ENCODE measurements at places on chromosomes 3 and 15. TPM values are rescaled to one million over a fixed set of nuclear protein-coding genes. Genes with fewer than 3 reads are reported as not detected.

DNA sequence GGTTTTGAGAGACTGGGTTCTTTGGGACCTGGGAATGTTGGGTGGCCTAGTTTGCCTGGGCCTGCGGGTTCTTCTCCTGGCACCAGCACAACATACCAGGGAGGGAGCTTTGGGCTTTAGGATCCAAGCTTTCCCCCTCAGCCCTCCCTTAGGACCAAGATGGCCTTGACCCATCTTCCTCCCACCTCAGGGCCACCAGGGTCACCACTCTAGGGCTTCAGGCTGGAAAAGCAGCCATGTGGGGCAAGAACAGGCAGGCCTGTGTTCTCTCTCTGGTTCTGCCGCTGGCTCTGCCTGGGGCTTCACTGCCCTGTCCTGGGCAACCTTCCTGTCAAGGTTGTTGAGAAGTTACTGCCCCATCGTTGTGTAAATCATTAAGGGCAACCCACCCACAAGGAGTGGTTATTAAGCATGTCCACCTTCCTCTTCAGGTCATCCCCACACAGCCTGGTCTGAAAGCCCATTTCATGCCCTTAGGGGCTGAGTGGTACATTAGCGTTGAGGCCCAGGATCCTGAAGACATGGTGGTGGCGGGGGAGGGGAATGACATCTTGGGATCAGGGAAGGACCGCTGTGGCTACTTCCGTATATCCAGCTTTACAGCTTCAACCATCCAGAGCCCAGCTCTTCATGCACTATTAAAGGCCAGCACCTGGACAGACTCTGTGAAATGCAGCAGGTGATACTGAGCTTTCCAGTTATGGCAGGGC lies 652 bp downstream of the DUOX1 start:
- DNase-seq = no peak

DNA sequence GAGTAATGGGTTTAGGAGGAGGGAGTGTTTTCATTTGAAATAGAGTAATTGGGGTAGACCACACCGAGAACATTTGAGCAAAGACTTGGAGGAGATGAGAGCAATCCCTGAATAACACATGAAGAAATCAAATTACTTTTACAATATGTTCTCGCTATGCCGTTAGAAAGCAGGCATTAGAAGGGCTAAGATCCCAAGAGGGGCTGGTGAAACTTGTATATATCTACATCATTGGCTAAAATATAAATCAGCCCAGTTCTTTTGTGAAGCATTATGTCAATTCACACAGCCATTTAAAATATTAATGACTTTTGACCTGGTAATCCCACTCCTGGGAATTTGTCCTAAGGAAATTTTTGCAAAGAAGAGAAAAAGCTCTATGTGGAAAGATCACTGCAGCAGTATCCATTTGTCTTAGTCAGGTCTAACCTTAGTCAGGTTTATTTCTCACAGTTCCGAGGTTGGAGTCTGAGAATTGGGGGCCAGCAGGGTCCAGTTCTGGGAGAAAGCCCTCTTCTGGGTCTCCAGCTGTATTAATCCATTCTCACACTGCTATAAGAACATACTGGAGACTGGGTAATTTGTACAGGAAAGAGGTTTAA lies 31.0 kb downstream of the CCDC32 start:
- no peak for DNase-seq

The CLDN11 gene
- 3.0 TPM for total RNA-seq

DNA sequence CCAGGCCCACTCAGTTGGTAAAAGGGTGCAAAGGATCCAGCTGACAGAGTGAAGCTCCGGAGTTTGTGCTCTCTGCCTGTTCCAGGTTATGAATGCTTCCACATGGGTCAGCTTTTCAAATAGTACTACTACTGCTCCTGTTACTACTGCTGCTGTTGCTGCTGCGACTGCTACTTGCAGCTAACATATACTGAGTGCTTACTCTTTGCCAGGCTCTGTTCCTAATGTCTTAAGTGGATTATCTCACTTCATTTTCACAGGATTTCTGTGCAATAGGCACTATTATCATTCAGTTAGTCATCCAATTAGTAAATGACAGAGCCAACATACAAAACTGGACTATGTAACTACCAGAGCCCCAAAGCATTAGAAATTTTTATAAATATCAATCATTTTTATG lies 106.5 kb downstream of the IQCH start:
- no peak for DNase-seq

- no peak for DNase-seq
Observed at GRCh38 chr3:46913644-46914043, 36.1 kb downstream of the PTH1R start.

The P2RY14 gene
- 4.1 TPM for total RNA-seq

DNA sequence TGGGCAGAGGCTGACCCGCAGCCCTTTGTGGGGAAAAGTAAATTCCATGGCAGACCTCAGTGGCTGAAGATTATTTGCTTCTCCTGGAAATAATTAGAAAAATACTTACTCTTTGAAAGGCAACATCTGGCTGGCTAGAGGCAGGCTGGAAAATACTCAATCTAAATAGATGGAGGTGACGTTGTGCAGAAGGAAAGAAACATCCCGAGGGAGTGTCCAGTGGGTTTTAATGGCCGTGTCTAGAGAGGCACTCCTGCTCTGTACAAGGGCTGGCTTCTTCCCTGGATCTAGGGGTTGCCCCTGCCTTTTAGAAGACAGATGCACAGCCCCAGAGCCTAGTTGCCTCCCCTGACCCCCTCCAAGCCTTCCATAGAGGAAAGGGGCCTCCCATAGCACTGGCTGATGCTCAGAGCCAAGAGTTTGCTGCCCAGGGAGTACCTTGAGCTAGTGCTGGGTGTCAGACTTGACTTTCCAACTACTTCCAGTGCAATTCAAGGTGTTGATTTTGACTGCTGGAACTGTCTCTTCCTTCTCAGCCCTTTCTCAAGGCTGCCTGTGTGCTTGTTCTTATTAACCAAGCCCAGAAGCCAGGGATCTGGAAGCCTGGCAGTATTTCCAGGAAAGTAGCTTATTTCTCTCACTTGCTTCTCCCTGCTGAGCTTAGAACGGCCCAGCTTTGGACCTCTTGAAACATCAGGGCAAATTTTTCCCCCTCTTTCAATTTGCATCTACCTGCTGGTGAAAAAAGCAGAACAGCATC lies 27.4 kb downstream of the CGNL1 start:
- DNase-seq = no peak

DNA sequence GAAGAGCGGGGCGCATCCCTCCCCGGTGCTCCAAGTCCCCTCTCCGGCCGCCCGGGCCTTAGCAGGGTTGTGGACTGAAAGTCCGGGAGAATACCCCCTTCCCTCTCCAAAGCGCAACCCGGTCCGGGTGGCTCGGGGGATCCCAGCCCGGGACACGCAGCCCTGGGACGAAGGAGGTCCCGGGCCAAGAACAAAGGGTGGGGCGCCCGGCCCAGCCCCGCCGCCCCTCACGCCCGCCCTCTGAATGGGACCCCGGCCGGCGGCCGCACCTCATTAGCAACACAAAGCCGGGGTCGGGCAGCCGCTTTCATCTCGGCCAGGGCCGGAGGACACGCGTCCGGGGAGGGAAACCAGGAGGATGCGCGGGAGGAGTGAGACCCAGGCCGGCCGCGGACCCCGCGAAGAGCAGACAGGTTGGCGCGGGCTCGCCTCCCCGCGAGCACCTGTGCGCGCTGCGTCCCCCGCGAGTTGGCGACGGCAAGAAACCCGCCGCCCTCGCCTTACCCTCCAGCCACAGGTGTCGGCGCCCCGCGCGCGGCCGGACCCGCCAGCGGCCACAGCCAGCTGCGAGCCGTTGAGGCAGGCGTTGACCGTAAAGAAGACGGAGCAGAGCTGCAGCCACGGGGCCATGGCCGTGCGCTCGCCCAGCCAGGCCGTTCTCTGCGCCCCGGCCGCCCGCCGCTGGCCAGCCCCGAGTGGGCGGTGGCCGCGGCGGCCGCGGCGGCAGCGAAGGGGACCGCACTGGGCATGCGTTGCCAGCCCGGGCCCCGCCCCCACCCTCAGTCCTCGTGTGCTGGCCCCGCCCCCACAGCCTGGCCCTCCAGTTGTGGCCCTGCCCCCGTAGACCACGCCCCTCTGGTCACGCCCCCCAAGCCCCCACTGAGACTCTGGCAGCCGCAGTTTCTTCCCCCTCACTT lies at the start of gene IL17RD:
Gene IL17RD, minus strand, starts transcription at position 697 of the 917 bp plus-strand sequence. Its CDS starts 67 bp downstream, at position 630.
- DNase-seq = peak; percentile 86

DNA sequence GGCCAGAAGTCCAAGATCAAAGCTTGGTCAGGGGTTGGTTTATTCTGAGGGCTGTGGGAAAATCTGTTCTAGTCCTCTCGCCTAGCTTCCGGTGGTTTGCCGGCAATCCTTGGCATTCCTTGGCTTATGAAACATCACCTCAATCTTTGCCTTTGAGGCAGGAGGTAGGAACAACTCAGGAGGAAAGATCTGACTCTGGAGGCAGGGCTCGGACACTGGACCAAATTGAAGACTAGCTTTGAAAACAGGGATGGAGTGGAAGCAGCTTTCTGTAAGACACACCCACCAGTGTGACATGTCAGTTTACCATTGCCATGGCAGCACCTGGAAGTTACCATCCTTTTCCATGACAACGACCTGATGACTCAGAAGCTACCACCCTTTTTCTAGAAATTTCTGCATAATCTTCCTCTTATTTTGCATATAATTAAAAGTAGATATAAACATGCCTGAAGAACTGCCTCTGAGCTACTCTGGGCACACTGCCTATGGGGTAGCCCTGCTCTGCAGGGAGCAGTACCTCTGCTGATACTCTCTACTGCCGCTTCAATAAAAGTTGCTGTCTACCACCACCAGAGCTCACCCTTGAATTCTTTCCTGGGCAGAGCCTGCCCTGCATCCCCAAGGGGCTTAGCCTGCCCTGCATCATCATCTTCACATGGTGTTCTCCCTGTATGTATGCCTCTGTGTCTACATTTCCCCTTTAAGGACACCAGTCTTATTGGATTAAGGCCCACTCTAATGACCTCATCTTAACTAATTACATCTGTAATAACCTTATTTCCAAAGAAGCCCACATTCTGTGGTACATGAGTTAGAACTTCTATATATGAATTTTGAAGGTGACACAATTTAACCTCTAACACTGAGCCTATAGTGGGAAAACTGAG lies 38.3 kb upstream of the TM4SF4 start:
- no peak for DNase-seq

GRCh38 chr3:156290924-156291271 lies 170.5 kb downstream of the KCNAB1 start:
- no peak for DNase-seq

GRCh38 chr3:53170325-53171063 lies 9.5 kb downstream of the PRKCD start:
- DNase-seq = peak; percentile 43

GRCh38 chr15:100129677-100130076 lies 212.1 kb downstream of the ADAMTS17 start:
- no peak for DNase-seq

The TIGIT gene
- not detected for total RNA-seq

DNA sequence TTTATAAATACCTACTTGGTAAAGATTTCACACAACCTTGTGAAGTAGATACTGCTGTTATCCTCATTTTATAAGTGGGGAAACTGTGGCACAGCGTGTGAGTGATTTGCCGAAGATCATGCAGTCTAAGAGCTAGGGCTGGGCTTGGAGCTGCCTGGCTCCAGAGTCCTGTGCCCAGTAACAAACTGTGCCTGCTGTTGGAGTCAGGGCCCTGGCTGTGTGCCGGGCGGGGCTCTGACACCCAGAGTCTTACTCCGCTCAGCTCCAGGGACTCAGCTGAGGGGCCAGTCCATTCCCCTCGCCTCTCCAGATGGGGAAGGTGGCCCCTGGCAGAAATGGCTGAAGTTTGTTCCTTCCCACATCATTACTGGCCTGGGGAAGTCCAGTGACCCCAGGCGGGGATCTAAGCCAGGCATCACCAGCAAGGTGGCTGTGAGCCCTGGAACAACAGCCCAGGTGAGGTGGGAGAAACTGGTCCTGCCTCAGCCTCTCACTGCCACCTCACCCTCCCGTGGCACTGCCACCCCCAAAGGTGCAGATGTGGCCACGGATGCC lies 17.3 kb upstream of the PLXNA1 start:
- no peak for DNase-seq

- no peak for DNase-seq
Observed at GRCh38 chr15:70099967-70100473, 2.3 kb upstream of the TLE3 start.

The PLA2G4F gene
- total RNA-seq = 0.09 TPM

The SLC28A1 gene
- total RNA-seq = 1.8 TPM

GRCh38 chr15:41970456-41970855 lies 1.9 kb downstream of the EHD4 start:
- DNase-seq = no peak

- DNase-seq = no peak
Observed at GRCh38 chr3:57918123-57918837, 89.9 kb upstream of the FLNB start.

The OR5K4 gene
- total RNA-seq = not detected

- DNase-seq = no peak
Observed at GRCh38 chr3:44146073-44146472, 95.6 kb upstream of the TOPAZ1 start.

GRCh38 chr3:6719999-6720398 lies 140.9 kb upstream of the GRM7 start:
- no peak for DNase-seq

GRCh38 chr3:6709178-6709577 lies 151.7 kb upstream of the GRM7 start:
- no peak for DNase-seq

DNA sequence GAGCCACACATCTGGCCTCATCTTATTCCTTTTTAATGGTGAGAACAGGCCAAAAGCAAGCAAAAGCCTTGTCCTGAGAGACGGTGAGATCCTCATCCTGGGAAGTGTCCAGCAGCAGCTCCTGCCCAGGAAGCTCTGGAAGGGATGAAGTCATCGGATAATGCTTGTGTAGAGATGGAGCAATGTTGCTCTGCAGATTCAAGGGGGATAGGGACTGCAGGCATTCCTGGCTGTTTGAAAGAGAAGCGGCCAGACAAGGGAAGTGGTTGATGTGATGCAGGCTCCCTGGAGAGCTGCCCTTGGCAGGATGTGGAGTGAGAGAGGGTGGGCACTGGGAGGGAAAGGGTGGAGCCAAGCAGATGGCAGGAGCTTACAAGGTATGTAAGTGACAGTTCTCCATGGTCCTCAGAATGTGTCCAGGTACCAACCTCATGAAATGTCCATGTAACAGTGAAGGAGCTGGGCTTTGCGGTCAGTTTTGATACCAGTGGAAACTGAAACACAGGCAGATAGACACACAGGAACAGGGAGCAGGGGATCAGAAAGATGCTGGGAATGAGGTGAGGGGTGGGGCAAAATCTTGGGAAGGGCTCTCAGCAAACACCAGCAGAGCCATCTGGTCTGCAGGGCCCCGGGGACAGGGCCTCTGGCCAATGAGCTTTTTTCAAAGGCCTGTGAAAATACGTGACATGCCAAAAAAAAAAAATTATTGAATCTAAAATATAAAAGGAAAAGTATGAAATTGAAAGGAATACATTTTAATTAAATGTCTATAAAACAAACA lies 32.2 kb upstream of the LACTB start:
- DNase-seq = peak; percentile 71

GRCh38 chr3:62249484-62249776 lies 123.9 kb downstream of the FEZF2 start:
- no peak for DNase-seq

- DNase-seq = peak; percentile 66
Observed at GRCh38 chr15:40108061-40108854, 421 bp downstream of the BMF start.

- no peak for DNase-seq
Observed at GRCh38 chr15:85761635-85762034, 33.1 kb downstream of the KLHL25 start.

The CHDH gene
- 13.2 TPM for total RNA-seq

Measured in heart left ventricle (tissue), 16 donors.